Activated CD4-positive, alpha-beta T cell treated with anti-CD3 and anti-CD28 coated beads, Interleukin-2, amount 50 U/mL, for 1 hour (primary cell): ENCODE measurements at places on chromosomes 3 and 15.
A peak's percentile ranks its signal among the peaks of the same experiment; 100 is the strongest.

DNA sequence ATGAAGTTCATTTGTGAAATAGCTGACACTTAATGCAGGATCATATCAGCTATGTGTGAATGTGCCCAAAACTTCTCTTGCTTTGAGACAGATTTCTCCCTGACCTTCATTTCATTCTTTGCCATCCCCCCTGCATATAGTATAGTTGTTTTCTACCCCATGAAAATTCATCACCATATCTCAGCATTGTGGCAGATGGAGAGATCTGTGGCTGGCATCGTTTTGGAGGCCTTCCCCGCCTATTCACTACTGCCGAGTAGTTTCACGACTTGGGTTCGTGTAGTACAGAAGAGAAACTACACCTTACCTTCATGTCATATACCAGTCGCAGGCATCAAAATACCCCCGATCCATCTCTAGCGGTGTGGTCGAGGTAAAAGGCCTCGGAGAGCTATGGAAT is 66.2 kb upstream of the SELENOK start:
- DNase-seq: no peak

- no peak for DNase-seq
These were observed 9.6 kb upstream of the MYZAP start for GRCh38 chr15:57582090-57582489.

DNA sequence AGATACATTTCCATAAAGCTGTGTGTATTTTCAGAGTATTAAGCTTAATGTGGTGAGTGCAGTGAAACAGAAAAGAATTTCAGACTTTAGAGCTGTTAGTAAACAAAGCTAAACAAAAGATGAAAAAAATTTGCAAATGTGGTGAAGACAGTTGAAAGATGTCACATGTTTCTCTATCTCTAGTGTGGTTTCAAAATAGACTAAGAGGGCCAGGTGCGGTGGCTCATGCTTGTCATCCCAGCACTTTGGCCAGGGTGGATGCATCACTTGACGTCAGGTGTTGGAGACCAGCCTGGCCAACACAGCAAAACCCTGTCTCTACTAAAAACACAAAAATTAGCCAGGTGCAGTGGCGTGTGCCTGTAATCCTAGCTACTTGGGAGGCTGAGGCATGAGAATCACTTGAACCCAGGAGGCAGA is 466.0 kb upstream of the NR2F2 start:
- no peak for DNase-seq

DNA sequence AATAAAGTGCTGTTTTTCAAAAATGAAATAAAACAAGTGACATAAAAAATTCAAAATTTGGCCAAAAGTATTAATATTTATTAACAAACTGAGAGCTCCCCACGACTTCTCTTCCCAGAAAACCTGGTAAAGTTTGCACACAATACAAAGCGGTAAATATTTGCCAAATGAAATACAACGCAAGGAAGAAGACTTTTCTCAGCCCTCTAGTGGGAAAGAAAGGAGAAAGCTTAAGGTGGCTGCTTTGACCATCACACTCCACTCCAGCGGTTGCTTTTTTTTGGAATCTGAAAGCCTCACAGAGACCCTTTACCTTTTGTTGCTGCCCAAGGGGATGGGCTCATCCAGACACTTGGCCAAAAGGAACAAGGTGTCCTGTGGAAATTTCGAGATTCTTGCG is 1.1 kb upstream of the GK5 start:
- DNase-seq: no peak

GRCh38 chr3:32447865-32448400 is 54.7 kb downstream of the CMTM6 start:
- no peak for DNase-seq

- DNase-seq: peak; percentile 55
These were observed 122.6 kb downstream of the LRIG1 start for GRCh38 chr3:66378256-66378655.

DNA sequence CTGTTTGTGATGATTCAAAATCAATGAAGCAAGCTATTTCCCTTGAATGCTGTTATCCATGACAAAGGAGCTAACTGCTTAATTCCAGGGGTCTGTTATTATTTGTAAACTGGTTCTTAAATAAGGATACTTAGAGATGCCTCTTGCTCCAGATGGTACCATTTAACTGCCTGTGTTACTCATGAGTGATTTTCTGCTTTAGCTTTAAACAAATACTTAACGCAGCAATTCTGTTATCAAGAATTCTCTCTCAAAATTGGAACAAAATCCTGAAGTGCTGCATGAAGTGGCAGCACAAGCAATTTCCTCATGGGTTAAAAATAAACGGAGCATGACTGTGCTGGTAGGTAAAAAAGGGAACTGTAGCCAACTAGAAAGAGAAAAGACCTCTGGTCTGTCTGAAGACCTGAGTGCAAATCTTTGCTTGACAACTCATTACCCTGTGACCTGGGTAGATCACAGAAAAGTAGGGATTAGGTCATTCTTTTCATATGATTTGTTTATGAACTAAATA is 62.5 kb upstream of the GBE1 start:
- no peak for DNase-seq

DNA sequence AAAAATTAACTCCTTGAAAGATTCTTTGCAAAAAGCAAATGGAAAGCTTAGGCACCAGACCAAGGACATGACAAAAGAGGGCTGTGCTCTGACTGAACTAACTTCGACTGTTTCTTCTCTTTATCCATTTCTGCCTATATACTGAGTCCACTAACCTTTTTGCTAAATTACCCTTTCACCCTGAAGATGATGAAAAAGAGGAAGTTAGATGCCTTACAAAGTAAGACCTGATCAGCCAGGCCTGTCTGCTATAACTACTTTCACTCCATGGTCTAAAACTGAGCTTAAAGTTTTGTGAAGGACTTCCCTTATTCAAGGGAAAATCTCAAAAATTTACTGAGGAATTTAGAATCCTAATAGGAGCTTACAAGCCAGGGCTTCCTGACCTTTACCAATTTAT is 6.2 kb upstream of the IGSF10 start:
- DNase-seq: no peak

DNA sequence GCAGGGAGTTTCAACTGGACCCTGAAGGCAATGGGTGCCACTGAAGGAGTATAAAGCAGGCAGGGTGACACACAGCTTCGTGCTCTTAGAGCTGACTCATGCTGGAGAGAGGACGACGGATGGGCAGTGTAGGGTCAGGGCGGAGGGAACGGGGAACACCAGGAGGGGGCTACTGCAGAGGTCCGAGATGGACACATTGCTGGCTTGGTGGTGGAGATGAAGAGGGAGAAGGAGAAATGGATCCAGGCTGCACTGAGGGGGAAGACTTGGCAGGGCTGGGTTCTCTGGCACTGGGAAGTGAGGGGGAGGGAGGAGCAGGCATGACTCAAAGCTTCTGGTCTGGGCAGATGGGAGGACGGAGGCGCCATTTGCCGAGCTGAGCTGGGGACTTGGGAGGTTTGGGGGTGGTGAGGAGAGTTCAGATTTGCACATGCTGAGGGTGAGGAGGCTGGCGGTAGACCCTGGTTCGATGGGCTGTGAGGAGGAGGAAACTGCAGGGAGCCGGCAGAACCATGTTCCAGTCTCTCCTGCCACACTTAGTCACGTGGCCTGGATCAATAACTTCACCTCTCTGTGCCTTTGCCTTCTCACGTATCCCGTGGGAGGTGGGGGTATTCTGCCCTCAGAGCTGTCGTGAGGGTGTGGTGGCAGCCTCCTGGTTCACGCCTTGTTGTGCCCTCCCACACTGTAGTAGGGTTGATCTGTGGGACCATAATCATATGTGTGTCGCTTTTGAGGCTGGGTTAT is 4.6 kb upstream of the KCTD6 start:
- DNase-seq: no peak

GRCh38 chr3:15197340-15198029 is 8.6 kb upstream of the CAPN7 start:
- DNase-seq: no peak

GRCh38 chr15:58430224-58430787 is 1.5 kb upstream of the LIPC start:
- DNase-seq: no peak

DNA sequence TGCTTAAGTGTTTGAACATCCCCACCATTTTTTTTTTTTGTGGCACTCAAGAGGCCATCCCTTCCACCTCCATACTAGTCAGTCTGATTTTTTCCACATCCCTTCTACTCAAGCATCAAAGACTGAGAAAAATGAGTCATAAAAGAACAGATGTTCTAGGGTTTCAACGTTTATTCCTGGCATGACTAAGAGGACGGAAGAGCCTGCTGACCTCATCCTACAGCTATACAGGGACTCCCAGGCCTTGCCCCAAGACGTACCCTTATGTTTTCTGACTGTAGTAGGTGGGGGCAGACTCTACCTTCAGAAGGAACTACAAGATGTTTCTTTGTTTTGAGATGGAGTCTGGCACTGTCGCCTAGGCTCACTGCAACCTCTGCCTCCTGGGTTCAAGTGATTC is 3.3 kb upstream of the ITPKA start:
- no peak for DNase-seq
